IMR-90 (cell line): ENCODE measurements at places on chromosomes 12 and 14.

- DNase-seq = no peak
These were observed 10.3 kb downstream of the GPR68 start for GRCh38 chr14:91233936-91234790.

DNA sequence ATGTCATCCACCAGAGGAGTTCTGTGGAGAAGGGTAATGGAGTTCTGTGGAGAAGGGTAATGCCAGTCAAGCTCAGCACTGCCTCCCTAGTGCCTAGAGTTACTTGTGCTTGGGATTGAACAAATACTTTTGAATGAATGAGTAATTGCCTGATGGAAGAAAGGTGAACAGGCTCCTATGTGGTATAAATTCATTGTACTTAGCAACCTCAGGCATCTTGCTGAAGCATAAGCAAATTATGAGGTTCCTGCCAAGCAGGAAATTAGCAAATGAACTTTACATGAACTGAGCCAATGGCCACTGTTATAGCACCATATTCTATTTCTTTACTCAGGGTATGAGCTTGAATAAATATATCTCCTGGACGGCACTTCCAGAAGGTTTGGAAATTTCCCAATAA is 1047.2 kb downstream of the SLC6A15 start:
- no peak for DNase-seq

DNA sequence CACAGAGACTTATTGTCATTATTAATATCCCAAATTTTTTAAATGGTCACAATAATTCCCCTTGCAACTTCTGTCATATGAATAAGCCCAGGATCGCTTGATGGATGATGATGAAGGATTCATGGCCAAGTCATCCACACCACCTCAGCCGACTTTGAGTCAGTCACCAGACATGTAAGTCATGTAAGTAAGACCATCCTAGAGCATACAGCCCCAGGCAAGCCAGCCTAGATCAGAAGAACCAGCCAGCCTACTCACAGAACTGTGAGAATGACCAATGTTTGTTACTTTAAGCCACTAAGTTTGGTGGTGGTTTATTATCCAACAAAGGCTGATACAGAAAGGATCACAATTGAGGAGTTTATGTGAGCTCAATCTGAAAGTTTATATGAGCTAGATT is 341.8 kb downstream of the NRXN3 start:
- no peak for DNase-seq

DNA sequence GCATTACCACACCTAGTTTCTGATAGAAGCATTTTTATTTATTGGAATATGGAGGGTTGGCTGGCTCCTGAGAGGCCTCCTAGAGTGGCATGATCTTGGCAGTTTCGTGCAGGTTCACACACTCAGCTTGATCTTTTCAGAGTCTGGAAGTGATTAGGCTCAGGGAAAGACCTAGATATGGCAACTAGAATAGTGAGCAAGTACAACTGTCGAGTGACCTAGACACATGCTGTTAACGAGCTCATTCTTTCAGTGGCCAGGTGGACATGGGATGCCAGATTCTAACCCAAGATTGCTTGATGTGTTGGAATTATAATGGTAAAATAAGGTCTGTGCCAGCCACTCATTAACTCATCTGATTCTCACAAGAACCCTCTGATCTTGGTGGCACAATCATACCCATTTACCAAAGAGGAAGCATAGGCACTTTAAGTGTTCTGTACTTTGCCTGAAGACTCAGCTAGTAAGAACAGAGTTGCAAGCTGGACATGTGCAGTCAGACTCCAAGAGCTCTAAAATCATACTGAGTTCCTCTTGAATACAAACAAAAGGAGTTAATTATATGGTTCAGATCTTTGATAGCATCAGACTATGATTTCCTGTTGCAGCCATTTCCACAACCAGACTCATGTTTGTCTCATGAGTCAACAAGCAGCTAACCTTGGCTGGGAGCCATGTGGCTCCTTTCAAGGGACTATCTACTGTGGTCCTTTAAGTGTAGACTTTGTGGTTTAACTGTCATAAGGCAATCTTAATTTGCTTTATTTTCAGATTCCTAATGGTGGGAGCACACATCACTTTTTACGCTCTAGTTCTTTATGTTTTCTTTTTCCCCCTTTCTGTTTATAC is 144.2 kb downstream of the PLEKHA5 start:
- DNase-seq = peak; percentile 97

DNA sequence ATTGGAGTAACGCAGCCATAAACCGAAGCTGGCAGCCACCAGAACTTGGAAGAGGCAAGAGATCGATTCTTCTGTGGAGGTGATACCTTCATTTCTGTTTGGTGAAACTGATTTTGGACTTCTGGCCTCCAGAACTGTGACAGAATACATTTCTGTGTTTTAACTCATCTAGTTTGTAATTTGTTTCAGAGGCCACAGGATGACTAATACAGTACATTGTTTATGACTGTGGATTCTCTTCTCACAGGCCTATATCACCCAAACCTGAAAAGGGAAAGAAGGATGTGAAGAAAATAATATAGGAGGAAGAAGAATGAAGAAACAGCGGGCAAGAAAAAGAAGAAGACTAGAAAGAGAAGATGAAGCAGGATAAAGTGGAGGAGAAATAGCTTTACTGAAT is 263.8 kb upstream of the DIO2 start:
- peak; percentile 82 for DNase-seq

- DNase-seq = no peak
These were observed 234.0 kb downstream of the EGLN3 start for GRCh38 chr14:33716921-33717320.

- no peak for DNase-seq
These were observed 47.1 kb upstream of the STON2 start for GRCh38 chr14:81447021-81447764.

DNA sequence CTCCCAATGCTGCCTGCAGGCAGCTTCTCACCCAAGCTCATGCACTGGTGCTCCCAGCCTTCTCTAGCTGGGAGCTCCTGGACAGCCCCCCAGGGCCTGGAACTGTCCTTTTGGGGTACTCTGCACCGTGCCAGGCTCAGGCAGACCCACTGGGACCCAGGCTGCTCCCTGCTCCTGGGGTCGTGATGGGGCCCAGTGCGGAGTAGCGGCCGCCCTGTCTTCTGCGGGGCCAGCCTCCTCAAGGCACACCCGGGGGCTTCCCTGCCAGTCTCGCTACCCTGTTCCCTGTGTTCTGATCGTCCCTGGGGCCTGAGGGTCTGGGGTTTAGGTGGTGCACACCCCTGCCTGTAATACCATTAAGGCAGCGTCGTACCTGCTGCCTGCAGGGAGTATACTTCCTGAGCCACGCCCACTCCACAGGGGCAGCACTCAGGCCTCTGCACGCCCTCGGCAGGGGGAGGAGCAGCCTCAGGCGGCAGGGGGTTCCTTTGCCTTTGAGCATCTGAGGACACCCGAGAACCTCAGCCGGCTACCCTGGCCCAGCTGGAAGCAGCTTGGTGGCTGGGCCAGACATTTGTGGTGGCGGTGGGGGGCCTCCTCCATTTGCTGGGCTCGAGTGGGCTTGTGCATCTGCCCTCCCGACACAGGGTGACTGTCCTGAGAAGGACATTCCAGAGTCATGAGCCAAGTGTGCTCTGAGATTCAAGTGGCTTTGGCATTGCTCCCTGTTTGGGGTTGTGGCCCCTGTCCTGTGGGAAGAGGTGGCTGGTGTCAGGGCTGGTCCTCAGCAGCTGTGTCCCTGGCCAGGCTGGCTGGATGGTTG is 9.2 kb upstream of the CRIP2 start:
- no peak for DNase-seq

DNA sequence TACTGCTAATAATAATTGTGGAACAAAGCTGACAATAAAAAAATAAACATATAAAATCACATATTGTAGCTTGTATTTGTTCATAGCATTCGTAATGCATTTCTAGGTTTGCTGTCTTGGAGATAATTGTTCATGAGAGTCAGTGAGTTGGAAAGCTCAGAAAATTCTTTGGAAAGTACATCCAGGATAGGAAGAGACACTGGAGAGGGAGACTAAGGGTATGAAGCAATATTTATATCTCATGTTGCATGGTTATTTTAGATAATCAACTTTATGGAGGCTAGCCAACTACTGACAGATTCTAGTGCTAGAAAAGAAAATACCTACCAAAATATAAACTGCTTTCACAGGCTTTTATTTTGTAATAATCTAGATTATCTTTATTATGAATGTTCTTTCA is 1095.2 kb downstream of the FSCB start:
- DNase-seq = no peak

- DNase-seq = peak; percentile 35
These were observed 680.3 kb downstream of the MED13L start for GRCh38 chr12:115597157-115597712.

- DNase-seq = no peak
These were observed 459 bp downstream of the NUAK1 start for GRCh38 chr12:106138357-106138632.

DNA sequence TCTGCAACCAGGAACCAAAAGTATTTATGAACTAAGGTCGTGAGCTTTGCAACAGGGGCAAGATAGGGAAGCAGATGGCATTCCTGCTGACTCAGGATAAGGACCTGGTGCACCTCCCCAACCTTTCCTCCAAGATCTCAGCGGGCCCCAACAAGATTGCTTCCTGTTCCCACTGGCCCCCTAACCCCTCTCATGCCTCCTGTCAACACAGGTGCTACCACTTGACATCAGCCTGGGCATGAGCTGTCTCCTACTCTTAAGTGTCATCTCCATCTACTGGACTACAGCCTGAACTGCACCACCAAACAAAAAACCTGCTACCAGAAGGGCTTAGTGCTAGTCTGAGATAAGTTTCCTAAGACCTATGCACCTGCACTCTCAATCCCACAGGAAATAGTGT is 32.7 kb downstream of the MED6 start:
- DNase-seq = peak; percentile 39

- no peak for DNase-seq
These were observed 106.7 kb upstream of the TMPO start for GRCh38 chr12:98408681-98409080.

GRCh38 chr14:74669256-74669655 is 43.6 kb downstream of the AREL1 start:
- DNase-seq = no peak
